ENCODE measurements at places on chromosomes 7 and 10. TPM values are rescaled to one million over a fixed set of nuclear protein-coding genes. Genes with fewer than 3 reads are reported as not detected.

TMEM229A gene
- total RNA-seq: not detected

DNA sequence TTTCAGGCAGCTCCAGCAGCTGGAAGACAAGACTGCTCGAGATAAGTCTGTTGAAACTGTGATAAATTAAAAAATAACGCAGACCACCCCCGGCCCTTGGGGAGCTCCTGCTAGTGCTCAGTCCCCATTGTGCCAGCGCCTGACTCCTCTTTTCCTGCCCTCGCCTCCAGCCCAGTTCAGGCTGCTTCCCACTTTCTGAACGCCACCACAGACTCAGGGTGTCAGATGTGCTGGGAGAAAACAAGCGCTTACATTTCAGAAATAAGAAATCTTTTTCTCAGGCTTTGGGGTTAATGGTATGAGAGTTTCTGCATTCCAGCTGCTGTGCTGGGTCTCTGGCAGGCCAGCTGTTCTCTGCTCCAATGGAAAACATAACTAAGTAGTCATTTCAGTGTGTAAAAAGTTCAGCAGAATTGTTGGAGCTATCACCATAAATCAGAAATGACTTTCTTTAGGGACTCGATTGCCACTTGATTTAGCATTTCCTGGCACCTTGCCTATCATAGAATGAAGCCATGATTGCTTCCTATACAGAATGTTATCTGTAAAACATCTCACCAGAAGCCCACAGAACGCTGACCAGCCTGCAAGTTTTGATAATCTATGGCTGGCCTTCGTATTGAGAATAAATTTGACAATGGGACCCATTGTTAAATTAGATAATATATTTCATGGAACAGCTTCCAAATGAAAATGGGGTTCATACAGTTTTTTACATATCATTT, 257.0 kb upstream of the ZNF32 start:
- H3K4me3 ChIP-seq: no peak overlapping the region
- H3K27me3 ChIP-seq: no peaks in the 10 kb centered on the region
- H3K36me3 ChIP-seq: no peaks in the 10 kb centered on the region
- DNase-seq: no peak
- no peaks in the 10 kb centered on the region for H3K4me1 ChIP-seq

LRIT1 gene
- total RNA-seq: 1.1 TPM

GRCh38 chr7:52925332-52925731, 110.1 kb upstream of the POM121L12 start:
- H3K36me3 ChIP-seq: no peaks in the 10 kb centered on the region
- H3K27me3 ChIP-seq: no peaks in the 10 kb centered on the region
- no peak overlapping the region for H3K27ac ChIP-seq

DNA sequence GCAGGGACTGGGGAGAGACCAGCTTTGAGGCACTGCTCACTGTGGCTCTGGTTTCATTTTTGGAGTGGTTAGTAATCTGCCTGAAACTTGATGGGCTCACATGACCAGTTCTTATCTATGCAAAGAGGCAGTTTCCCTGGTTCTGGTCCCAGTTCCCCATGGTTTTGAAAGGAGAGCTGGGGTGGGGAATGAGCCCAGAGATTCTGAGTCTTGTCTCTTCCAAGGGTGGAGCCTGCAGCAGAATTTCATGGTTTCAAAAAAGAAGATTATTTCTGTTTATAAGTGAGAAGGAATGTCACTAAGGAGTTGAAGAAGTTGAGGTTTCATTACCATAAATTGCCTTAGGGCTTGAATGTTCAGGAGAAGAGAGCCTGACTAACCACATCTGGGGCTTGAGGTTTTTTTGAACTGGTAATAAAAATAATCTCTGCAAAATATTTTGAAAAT, 190.2 kb upstream of the HABP2 start:
- peaks cover 3% of the 10 kb centered on the region for H3K4me1 ChIP-seq
- no peaks in the 10 kb centered on the region for H3K27me3 ChIP-seq
- no peak for DNase-seq
- peak overlapping the region; percentile 1 for H3K27ac ChIP-seq
- no peak overlapping the region for H3K4me3 ChIP-seq

GRCh38 chr7:138801256-138801655, 3.3 kb upstream of the ATP6V0A4 start:
- DNase-seq: no peak
- H3K4me1 ChIP-seq: no peaks in the 10 kb centered on the region
- H3K36me3 ChIP-seq: no peaks in the 10 kb centered on the region
- no peak overlapping the region for H3K27ac ChIP-seq
- no peaks in the 10 kb centered on the region for H3K27me3 ChIP-seq
- H3K4me3 ChIP-seq: no peak overlapping the region

DNA sequence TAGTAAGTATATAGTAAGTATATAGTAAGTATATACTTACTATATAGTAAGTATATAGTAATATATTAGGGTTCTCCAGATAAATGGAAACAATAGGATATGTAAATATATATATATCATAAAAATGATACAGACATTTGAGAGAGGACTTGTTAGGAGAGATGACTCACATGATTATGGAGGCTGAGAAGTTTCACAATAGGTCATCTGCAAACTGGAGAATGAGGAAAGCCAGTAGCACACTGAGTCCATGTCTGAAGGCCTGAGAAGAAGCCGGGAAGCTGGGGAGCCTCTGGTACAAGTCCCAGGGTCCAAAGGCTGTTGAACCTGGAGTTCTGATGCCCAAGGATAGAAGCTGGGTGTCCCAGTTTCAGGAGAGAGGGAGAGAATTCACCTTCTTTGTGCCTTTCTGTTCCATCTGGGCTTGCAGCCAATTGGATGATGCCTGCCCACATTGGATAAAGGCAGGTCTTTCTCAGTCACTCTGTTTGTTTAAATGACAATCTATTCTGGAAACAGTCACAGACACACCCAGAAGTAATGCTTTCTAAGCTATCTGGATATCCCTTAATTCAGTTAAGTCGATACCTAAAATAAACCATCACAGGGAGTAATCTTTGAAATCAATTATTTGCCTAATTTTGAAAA, 205.5 kb upstream of the CDC14C start:
- H3K36me3 ChIP-seq: no peaks in the 10 kb centered on the region
- no peaks in the 10 kb centered on the region for H3K4me1 ChIP-seq
- no peak overlapping the region for H3K4me3 ChIP-seq
- H3K27me3 ChIP-seq: no peaks in the 10 kb centered on the region
- no peak for DNase-seq

DNA sequence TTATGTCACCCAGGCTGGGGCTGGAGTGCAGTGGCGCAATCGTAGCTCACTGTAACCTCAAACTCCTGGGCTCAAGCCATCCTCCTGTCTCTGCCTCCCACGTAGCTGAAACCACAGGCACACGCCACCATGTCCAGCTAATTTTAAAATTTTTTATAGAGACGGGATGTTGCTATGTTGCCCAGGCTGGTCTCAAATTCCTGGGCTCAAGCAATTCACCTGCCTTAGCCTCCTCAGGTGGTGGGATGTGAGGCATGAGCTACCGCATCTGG, 123.2 kb upstream of the PARD3 start:
- no peak overlapping the region for H3K4me3 ChIP-seq
- H3K4me1 ChIP-seq: no peaks in the 10 kb centered on the region
- no peak for DNase-seq
- no peak overlapping the region for H3K27ac ChIP-seq

GBX1 gene
- total RNA-seq: not detected

TMEM184A gene
- total RNA-seq: 59.2 TPM

DNA sequence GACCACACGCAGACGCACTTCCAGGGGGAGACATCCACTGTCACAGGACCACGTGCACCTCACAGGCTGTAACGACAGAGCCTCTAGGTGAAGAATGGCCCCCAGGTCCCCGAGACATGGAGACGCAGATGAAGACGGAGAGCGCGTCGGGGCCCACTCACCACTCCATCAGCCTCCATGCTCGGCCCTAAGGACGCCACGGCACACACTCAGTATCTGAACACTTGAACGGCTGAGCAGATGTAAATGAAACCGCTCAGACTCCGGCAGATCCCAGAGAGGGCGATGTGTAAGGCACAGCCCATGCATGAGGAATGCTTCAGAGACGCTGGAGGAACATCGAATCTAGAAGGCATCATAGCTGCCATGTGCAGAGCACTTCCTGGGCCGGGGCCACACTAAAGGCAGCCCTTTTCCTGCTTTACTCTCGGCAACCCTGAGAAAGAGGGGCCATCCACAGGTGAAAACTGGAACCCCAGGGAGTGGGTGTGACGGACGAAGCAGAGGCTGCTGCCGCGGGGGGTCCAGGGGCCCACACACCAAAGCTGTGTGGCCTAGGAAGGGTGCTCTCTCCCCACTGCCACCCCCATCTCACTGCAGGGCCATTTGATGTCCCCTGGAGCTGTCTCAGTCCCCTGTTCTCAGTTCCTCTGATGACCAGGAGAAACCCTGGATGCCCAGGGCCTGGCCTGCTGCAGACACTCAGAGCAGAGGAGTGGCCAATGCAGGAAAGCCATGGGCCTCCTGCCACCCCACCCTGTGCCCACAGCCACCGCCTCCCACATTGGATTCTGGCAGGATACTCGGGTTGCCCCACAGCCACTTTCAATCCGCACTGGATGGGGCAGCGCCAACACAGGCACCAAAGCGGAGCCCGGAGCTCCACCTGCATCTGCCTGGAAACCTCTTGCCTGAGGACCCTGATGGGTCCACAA, 253.8 kb downstream of the MAD1L1 start:
- H3K36me3 ChIP-seq: peaks cover 5% of the 10 kb centered on the region
- no peak overlapping the region for H3K27ac ChIP-seq
- no peaks in the 10 kb centered on the region for H3K4me1 ChIP-seq
- H3K4me3 ChIP-seq: no peak overlapping the region
- no peaks in the 10 kb centered on the region for H3K27me3 ChIP-seq
- no peak for DNase-seq

- H3K27me3 ChIP-seq: no peaks in the 10 kb centered on the region
- no peaks in the 10 kb centered on the region for H3K4me1 ChIP-seq
- no peaks in the 10 kb centered on the region for H3K36me3 ChIP-seq
- no peak overlapping the region for H3K27ac ChIP-seq
- DNase-seq: no peak
These were observed 110.1 kb downstream of the NRP1 start for GRCh38 chr10:33224251-33224965.

DNA sequence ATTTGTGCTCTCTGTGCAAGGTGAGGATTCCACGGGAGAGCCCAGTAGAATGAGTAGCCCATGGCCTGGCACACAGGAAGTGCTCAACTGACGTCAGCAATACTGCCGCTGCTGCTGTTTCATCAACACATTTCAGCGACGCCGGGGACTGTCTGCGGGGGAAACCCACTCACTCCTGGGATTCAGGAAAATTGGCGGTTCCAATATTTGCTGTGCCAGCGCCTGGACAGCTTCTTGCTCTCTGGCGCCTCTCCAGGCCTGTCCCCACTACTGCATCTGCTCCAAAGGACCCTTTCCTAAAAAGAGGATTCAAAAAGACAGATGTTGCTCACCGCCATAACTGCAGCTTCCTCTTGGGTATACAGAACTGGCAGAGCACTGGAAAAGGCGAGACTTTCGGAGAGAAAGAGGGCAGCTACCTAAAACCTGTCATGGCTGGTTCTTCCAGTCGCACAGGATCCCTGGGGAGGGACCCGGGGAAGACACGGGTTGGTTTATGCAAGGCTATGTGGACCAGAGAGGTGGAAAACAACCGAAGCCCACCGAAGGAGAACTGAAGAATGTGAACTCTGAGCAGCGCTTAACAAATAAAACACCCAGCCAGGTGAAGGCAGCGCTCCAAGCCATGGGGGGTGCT, 39.7 kb upstream of the ENO4 start:
- peaks cover 3% of the 10 kb centered on the region for H3K27me3 ChIP-seq
- H3K27ac ChIP-seq: no peak overlapping the region
- H3K4me3 ChIP-seq: peak overlapping the region; percentile 10
- DNase-seq: no peak
- no peaks in the 10 kb centered on the region for H3K4me1 ChIP-seq

- no peak overlapping the region for H3K27ac ChIP-seq
- H3K27me3 ChIP-seq: no peaks in the 10 kb centered on the region
- no peak overlapping the region for H3K4me3 ChIP-seq
- no peak for DNase-seq
- H3K4me1 ChIP-seq: no peaks in the 10 kb centered on the region
These were observed 73.1 kb downstream of the STK31 start for GRCh38 chr7:23783115-23783514.

NKX2-3 gene
- total RNA-seq: not detected
